ENCODE measurements at places on chromosomes 11 and 22.

DNA sequence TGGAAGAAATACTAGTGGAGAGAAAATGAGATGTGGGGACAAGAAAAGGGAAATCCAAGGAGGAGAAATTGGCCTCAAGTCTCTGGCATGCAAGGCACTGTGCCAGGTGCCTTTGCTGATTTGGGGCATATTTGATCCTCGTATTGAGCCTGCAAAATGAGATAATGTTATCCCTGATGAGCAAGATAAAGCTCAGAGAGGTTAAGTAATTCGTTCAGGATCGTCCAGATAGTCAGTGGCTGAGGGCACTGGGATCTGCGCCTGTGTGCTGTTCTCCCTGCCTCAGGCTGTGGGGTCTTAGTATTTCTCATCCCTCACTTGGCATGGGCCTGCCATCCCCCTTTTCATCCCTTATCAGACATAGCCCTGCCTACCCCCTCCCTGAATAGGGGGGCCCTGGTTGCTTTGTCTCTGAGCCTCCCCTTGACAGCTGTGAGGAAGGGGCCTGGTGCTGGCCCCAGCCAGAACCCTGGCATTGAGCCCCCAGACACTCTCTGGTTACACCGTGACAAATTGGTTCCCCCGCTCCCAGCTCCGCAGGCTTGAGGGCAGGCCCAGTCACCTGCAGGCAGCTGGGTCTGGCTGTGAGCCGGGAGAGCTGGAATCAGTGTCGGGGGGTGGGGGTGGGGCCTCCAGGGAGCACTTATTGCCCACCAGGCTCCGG lies 85.7 kb downstream of the NECTIN1 start:
- no peak for DNase-seq

DNA sequence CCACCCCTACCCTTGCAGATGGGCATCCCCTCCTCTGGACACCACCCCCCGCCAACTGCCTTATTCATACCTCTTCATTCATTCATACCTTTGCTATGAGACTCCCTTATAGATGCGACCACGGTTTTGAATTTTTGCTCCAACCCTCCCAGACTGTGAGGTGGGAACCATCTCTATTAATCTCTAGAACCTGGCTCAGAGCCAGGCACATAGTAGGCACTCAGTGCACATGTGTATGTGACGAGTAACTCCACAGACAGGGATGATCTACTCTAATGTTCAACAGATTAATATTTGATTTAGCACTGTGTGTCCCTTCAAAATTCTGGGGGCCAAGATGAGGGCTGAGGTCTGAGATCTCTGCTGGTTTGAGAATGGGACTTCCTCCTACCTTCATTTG lies 220.4 kb downstream of the ST3GAL4 start:
- no peak for DNase-seq

DNA sequence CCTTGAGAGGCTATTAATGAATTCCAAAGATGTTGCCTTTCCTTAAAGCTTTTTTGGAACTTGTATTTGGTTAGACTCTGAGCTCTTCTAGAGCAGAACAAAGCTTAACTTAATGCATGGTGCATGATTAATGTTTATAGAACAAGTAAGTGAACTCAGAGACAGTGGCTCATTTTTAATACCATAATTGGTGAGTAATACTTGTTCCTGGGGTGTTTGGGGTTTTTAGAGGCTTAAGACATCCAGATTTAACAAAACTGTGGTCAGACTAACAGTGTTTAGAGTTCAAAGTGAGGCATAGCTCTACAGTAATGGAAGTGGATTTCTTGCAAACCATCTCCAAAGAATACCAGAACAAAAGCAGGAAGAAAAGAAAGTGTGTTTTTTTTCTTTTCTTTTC lies 73.7 kb upstream of the CTSC start:
- no peak for DNase-seq

DNA sequence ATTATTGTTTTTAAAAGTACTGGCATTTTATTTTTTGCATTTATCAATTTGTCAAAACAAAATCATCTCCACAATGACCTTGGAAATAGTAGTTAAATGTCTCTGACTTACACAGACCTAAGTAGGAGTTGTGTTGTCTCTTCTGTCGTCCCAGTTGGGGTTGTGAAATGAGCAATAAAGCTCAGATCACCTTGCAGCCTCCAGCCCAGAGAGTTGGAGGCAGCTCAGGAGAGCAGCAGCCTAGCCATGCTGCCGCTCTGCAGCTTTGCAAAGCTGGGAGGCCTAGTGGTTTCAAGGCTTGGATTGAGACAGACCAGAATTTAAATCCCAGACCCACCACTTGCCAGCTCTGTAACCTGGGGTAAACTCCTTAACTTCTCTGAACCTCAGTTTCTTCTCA lies 65.2 kb upstream of the CRYBB3 start:
- no peak for DNase-seq

- no peak for DNase-seq
These were observed 321.6 kb downstream of the AASDHPPT start for GRCh38 chr11:106399076-106399511.

- no peak for DNase-seq
These were observed 960.1 kb downstream of the NTM start for GRCh38 chr11:132330515-132330914.

DNA sequence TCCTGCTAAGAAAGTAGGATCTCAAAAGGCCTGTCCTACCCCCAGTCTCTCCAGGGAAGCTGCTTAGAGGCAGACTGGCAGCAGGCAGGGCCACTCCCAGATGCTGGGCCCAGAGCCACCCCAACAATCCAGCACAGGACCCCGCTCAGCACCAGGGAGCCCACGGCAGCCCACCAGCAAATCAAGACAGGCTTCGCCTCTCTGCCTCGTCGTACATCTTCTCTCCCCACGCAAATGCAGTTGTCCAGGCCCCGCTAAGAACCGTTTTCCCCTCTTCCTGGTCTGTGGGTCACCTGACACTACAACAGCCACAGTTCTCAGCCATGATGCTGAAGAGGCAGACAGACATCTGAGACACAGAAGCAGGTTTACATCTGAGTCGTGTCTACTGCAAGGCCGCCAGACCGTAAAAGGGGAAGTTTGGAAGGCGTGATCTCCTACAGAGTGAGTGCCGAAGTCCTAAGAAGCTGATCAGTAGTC lies 51.1 kb downstream of the IGSF9B start:
- no peak for DNase-seq

GRCh38 chr11:35043936-35044335 lies 95.0 kb upstream of the CD44 start:
- no peak for DNase-seq

DNA sequence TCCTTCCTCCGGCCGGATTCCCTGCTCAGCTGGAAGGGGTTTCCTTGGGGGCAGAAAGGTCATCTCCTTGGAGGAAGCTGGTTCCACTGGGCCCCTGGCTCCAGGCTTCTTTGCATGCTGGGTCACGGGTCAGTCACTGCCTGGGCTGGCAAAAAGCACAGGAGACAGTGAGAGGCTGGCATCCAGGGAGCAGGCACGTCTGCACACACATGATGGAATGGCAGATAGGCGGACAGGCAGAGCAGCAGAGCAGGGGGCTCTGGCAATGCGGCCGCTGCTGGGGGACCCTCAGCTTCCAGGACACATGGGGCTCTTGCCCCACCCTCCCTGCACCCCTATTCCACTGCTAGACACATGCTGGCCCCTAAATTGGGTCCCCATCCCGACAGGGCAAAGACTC lies 40.4 kb downstream of the C11orf58 start:
- DNase-seq: no peak

GRCh38 chr22:32776802-32777201 lies 24.7 kb upstream of the TIMP3 start:
- DNase-seq: no peak

- no peak for DNase-seq
These were observed 6.6 kb upstream of the GRAMD4 start for GRCh38 chr22:46613606-46614021.

GRCh38 chr11:68913188-68913587 lies 9.5 kb downstream of the IGHMBP2 start:
- DNase-seq: no peak

DNA sequence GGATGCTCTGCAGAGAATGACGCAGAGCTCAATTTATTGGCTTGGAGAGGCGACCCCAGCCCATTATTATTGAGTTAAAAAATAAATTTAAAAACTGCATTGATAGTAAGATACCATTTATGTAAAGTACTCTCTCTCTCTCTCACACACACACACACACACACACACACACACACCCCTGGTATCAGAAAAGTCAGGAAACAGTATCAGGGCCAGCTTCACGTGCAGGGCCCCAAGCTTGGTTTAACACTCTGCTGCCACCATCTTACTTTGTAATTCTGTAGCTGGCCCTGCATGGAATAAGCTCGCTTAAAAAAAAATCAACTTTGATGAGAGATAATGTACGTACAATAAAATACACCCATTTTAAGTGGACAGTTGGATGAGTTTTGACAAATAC lies 59.8 kb upstream of the CD5 start:
- DNase-seq: no peak

GRCh38 chr11:73142128-73142377 lies at the start of gene FCHSD2:
Gene FCHSD2 (minus strand): TSS chr11:73142318. CDS start chr11:73141877, 441 bp downstream.
- no peak for DNase-seq

GRCh38 chr11:132751516-132752250 lies 780.6 kb downstream of the OPCML start:
- DNase-seq: no peak

- DNase-seq: no peak
These were observed 2.2 kb upstream of the VWCE start for GRCh38 chr11:61297341-61297740.

GRCh38 chr11:119536801-119537200 lies 113.8 kb upstream of the THY1 start:
- no peak for DNase-seq

DNA sequence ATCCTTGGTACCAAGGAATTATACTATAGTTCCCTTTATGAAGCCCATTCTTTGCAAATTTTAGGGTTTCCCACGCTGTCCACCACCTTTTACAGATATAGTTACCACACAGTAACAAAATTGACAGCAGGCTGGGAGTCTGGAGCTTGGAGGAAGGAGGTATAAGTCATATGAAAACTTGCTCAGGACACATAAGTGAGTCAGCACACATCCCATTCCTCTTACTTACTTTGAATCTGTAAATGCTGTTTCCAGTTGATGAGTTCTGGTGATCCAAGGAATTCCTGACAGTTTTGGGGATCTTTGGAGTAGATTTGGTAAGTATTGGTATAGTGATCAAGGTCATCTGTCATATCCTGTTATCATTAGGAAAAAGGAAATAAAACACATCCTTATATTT lies 19.2 kb downstream of the GLYAT start:
- DNase-seq: no peak

DNA sequence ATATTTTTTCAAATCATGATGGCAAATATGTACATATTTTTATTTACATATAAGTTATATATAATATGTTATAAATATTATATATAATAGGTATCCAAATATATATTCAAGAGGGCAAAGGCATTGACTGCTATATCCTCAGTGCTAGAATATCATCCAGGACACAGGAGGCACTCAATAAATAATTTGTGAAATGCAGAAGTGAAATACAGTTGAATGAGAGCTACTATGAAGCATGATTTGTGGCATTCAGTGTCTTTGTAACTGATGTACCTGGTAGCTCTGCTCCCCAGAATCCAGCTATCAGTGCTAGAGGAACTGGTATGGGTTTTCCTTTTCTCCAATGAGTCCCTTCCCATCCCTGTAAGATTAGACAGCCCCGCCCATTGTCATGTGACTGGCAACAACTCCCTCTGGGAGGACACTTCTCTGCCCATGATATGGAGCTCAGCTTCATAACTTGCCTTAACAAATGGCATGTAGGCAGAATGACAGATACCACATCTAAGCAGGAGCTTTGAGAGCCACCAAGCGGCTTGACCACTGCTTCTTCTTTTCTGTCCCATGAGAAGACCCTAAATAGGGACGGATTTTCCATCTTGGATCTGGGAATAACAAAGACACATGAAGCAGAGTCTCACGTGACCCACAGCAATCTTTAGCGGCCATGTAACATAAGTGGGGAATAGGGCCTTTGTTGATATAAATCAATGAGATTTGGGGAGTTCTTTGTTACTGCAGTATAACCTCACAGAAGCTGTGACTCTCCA lies 10.2 kb upstream of the CD82 start:
- DNase-seq: no peak

GRCh38 chr22:48902001-48902869 lies 925.4 kb downstream of the BRD1 start:
- no peak for DNase-seq
